Sciatic nerve (tissue), 2 donors: ENCODE measurements at places on chromosomes 2 and 18. TPM values are rescaled to one million over a fixed set of nuclear protein-coding genes. Genes with fewer than 3 reads are reported as not detected.

GRCh38 chr2:10033251-10034006, 9.9 kb upstream of the KLF11 start:
- no peak for DNase-seq

- DNase-seq: no peak
These were observed 209.4 kb upstream of the TRIB2 start for GRCh38 chr2:12507295-12507694.

DNA sequence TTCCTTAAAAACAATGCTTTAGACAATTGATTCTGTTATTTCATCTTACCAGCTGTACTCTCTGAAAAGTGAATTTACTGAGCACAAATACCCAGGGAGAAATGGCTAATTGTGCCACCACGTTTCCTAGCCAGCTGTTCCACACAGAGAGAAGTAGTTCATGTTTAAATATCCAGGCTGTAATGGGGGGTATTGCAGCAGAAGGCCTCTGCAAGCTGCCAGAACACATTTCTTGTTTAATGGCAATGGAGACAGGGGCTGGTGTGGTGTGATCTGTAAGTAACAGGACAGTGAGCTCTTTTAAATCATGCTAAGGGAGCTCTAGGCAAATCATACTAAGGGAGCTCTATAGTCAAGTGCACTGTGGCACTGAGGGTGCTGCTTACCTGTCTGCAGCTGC, 809.2 kb downstream of the CNTNAP5 start:
- DNase-seq: no peak

DNA sequence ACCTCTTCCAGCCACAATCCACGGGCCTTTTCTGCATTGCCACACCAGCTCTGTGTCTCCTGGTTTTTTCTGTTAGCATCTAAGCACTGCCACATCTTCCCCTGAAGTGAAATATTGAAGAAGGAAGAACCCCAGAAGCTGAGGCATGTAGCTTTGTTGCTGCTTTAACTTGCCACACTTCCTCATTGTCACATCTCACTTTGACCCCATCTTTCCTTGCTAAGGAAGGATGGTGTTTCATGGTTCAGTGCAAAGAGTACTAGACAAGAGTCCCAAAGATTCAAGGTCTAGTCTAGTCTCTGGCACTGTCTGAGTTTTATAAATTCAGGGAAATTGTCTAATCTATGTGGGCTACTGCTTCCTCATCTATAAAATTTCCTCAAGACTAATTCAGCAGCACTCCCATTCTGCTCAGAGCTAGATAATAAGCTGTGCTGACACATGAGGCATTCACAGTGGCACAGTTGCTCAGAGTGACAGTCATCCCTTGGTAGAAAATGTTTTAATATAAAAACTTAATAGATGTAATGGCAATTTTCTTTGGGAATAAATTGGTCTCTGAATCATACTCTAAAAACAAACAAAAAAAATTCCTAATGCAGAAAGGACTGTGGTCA, 483.0 kb upstream of the ID2 start:
- no peak for DNase-seq

DNA sequence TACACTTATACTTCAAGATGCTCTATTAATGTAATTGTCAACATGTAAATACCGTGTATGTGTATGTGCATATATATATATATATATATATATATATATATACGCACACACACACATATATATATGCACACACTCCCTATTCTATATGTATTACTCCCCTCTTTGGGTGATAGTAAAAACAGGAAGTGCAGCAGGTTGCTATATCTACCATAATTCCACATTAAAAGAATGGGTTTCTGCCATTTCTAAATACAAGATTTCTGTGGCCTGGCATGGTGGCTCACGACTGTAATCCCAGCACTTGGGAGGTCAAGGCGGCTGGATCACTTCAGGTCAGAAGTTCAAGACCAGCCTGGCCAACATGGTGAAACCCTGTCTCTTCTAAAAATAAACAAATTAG, 77.0 kb downstream of the OTX1 start:
- no peak for DNase-seq

DNA sequence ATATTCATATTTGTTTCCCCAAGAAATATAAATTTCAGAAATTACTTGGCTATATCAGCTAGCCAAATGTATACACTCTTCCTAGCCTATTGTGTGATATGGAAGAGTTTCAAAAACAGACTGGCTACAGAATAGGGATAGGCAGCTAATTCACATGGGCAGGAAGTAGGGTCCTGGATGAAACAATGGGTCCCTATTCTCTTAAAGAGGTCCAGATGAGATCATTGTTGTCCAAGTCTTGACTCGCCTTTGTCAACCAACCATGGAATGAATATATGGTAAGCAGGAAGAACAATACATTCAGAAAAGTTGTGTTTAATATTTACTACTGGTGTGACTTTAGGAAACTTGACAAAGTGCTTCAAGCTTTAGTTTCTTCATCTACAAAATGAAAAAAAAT, 319.9 kb downstream of the NBAS start:
- DNase-seq: no peak

GRCh38 chr18:48929941-48930713, 20.6 kb downstream of the SMAD7 start:
- no peak for DNase-seq

- DNase-seq: no peak
These were observed 467.3 kb upstream of the MYT1L start for GRCh38 chr2:2798337-2798736.

- DNase-seq: no peak
These were observed 482.2 kb downstream of the SPAG16 start for GRCh38 chr2:213766465-213766901.

- no peak for DNase-seq
These were observed 7.9 kb downstream of the SERPINB12 start for GRCh38 chr18:63550068-63550467.

- peak; percentile 66 for DNase-seq
These were observed 1.1 kb downstream of the TLK1 start for GRCh38 chr2:171159372-171160118.

- no peak for DNase-seq
These were observed 89.6 kb downstream of the UPP2 start for GRCh38 chr2:158191076-158191895.

DNA sequence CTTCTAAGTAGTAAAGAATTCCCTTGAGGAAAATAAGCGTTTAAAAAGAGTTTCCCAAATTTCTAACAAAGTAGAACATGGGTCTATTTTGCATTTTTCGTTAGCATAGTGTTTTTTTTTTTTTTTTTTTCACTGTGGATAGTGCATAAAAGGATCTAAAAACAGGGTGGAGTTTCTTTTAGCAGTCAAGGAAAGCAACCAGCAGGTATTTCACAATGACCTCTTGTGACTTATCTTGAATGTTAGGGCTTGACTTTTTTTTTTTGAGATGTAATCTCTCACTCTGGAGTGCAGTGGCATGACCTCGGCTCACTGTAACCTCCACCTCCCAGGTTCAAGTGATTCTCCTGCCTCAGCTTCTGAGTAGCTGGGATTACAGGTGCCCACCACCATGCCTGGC, 14.9 kb upstream of the DGKD start:
- DNase-seq: no peak

DNA sequence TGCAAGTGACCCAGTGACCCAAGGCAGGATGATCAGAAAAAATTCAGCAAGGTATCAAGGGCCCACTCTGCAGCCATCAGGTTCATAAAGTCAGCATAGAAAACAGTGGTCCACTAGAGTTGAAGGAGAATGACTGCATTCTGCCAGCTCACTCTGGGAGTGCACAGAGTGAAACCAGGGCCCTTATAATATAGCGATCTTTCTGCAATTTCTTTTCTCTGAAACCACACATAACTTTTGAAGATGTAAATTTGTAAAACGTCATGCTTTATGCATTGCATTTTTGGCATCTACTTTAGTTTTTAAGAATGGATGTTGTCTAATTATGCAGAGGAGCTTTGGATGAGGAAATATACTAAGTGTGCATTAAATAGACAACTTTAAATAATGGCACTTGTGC, 225.0 kb upstream of the SMIM21 start:
- DNase-seq: no peak

DNA sequence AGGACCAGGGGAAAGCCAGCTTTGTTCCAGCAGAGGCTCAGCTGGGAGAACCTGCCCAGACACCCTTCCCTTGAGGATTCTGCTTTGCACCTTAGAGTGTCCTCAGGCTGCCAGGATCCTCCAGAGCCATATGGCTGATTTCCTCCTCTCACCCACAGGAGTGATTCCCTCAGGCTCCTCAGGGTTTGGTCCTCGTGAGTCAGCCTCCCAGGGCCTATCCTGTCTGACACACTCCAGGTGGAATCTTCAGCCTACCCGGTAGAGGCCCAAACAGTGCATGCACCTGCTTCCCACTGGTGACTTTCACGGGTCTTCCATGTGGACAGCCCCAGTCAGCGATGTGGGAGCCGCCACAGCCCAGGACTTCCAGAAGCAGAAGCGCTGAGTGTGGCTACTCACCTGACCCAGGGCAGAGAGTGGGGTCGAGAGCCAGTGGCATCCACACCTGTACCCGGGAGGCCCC, 73.3 kb downstream of the TFCP2L1 start:
- no peak for DNase-seq

DNA sequence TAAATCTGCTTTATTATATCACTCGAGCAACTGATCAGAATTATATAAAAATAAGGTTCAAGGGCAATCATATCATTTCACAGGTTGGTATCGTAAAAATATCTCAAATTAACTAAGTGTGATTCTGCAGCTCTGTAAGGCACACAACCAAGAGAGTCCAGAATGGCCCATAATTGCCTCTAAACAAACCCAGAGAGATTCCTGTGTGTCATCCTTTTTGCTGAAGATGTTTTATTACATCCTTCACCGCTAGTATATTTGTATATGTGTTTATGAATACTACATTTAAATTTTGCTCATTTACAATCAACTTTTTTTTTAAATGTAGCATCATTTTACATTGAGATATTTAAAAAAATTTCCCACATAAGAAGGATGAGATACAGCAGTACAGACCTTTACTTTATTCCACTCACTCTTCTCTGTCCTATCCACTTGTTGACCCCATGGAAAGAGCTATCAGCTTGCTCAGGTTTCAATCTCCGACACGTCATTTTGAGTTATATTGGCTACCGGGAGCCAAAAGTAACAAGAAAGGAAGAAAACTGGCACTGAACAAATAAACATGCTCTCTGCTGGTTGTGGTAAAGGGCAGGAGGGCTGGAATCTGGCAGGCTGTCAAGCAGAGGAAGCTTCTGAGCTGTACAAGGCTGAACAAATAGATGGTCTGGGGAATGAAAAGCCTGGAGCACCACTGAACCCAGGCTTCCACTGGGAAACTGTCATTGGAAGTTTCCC, 23.1 kb downstream of the PLA2R1 start:
- no peak for DNase-seq

- no peak for DNase-seq
These were observed 3.2 kb upstream of the TTN start for GRCh38 chr2:178810422-178810821.

DNA sequence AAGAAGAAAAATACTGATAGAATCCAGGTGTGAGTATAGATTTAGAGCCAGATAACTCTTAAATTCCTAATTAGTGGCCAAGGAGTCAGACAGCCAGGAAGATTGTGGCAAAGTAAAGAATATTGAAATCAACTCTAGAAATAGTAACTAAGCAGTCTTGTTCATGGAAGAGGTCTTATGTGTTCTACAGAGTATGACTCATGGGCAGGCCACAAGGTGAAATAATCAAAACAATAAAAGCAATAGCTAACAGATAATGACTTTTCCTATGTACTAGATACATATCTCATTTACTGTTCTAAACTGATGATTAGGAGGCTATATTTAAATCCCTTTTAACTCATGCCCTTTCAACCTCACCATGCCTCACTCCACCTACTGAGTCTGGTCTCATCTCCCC, 227.4 kb upstream of the COL3A1 start:
- no peak for DNase-seq

DNA sequence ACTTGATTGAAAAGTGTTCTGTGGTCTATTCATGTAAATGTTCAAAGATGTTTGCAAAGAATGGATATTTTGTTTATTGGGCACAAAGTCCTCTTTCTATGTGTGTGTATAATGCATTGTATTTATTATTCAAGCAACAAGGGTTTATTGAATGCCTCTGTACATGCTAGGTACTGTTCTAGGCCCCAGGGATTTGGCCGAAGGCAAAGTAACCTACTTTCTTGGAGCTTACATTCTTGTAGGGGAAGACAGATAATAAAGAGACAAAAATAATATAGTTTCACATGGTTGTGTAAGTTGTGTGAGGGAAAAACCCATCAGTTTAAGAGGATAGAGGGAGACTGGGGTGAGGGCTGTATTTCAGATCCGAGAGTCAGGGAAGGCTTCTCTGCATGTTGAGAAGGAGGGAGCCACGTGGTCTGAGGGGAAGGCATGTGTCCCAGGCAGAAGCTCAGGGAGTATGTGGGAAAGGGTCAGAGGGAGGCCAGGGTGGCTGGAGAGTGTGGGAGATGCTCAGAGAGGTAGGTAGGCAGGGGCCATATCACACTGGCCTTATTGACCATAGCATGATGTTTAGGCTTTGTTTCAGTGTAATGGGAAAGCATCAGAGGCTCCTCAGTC, 40.4 kb upstream of the GPR155 start:
- DNase-seq: no peak

GRCh38 chr2:189502714-189503113, 61.4 kb downstream of the WDR75 start:
- no peak for DNase-seq

DNA sequence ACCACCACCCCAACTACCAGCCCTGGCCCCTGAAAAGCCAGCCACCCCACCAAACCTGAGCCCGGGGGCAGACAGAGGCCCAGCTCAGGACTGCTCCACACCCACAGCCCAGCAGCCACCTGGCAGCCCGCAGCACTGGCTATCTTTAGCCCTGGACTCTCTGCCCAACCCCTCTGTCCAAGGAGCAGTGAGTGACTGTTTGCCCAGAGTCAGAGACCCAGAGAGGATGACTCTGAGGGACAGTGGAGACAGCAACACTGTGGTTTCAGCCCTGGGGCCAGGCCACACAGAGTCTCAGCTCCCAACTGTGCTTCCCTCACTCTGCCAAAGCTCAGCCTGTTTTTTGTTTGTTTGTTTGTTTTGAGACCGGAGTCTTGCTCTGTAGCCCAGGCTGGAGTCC, 32.6 kb downstream of the BIN1 start:
- no peak for DNase-seq

DNA sequence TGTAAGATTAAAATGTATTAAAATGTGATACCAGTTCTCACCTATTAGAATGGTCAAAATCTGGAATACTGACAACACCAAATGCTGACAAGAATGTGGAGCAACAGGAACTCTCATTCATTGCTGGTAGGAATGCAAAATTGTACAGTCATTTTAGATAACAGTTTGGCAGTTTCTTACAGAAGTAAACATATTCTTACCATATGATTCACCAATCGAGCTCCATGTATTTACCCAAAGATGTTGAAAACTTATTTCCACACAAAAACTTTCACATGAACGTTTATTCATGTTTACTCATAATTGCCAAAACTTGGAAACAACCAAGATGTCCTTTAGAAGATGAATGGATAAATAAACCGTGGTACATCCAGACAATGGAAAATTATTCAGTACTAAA, 1193.5 kb upstream of the ACVR2A start:
- no peak for DNase-seq

The LOXHD1 gene
- total RNA-seq: 0.89 TPM

The ZSWIM2 gene
- not detected for total RNA-seq

The SKOR2 gene
- total RNA-seq: not detected

The ASB1 gene
- total RNA-seq: 38.1 TPM

The CD8B gene
- total RNA-seq: 1.1 TPM

The CRYGC gene
- not detected for total RNA-seq

The DUSP2 gene
- total RNA-seq: 7.3 TPM

The RBM43 gene
- total RNA-seq: 23.7 TPM

The DPP4 gene
- total RNA-seq: 11.8 TPM

The TCF7L1 gene
- 26.9 TPM for total RNA-seq

The SLC4A5 gene
- 12.6 TPM for total RNA-seq

The IRS1 gene
- 33.8 TPM for total RNA-seq

The COL3A1 gene
- 191 TPM for total RNA-seq

The VWA3B gene
- 0.80 TPM for total RNA-seq
